NCI-H774 (cell line): ENCODE measurements at places on chromosomes 1 and 21.

- no peak for DNase-seq
Measured at GRCh38 chr1:103457886-103458455, 67.5 kb upstream of the RNPC3 start.

DNA sequence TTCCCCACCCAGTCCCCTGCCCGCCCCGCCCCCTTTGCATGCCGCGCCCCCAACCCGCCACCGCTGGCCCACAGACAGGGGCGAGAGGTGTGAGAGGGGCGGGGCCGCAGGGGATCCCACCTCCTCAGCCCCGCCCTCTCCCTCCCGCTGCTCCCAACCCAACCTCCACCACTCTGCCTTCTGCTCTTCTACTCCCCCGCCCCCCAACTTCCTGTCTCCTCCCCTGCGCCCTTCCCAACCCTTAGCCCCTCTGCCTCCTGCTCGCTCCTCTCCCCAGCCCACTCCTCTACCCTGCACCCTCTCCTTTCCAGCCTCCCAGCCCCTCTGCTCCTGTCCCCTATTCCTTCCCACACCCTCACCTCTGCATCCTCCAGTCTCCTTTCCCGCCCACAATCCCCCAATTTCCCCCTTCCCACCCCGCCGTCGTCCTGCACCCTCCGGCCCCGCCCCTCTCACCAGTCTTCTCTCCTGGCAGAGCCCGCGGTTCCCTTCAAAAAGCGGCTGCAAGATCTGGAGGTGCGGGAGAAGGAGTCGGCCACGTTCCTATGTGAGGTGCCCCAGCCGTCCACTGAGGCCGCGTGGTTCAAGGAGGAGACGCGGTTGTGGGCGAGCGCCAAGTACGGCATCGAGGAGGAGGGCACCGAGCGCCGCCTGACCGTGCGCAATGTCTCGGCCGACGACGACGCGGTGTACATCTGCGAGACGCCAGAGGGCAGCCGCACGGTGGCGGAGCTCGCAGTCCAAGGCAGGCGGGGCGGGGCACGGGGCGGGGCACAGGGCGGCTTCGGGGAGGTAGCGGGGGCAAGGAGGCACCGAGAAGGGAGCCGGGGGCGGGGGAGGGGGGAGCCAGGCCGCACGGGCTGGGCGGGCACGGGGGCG, 5.4 kb downstream of the OBSCN start:
- peak; percentile 85 for DNase-seq

GRCh38 chr1:14925336-14926136, 228.0 kb upstream of the TMEM51 start:
- DNase-seq: no peak

- no peak for DNase-seq
Measured at GRCh38 chr1:89611721-89612120, 21.2 kb upstream of the LRRC8C start.

- DNase-seq: no peak
Measured at GRCh38 chr21:36422279-36423098, 37.3 kb downstream of the CHAF1B start.

GRCh38 chr1:238476841-238477240, 586.1 kb upstream of the ZP4 start:
- DNase-seq: no peak
